ENCODE measurements at places on chromosomes 11 and 22. TPM values are rescaled to one million over a fixed set of nuclear protein-coding genes. Genes with fewer than 3 reads are reported as not detected.

The FAM118B gene
- total RNA-seq = 54.5 TPM

The TMPRSS4 gene
- total RNA-seq = 423 TPM

The LRRC10B gene
- not detected for total RNA-seq

The NNMT gene
- 179 TPM for total RNA-seq

The APOA1 gene
- total RNA-seq = not detected

The GPR83 gene
- not detected for total RNA-seq

The GAL3ST3 gene
- not detected for total RNA-seq

The MS4A7 gene
- 5.6 TPM for total RNA-seq

The MMP13 gene
- total RNA-seq = not detected

GRCh38 chr11:17396598-17397310 lies 8.3 kb upstream of the KCNJ11 start:
- no peak overlapping the region for H3K27ac ChIP-seq
- no peaks in the 10 kb centered on the region for H3K27me3 ChIP-seq

DNA sequence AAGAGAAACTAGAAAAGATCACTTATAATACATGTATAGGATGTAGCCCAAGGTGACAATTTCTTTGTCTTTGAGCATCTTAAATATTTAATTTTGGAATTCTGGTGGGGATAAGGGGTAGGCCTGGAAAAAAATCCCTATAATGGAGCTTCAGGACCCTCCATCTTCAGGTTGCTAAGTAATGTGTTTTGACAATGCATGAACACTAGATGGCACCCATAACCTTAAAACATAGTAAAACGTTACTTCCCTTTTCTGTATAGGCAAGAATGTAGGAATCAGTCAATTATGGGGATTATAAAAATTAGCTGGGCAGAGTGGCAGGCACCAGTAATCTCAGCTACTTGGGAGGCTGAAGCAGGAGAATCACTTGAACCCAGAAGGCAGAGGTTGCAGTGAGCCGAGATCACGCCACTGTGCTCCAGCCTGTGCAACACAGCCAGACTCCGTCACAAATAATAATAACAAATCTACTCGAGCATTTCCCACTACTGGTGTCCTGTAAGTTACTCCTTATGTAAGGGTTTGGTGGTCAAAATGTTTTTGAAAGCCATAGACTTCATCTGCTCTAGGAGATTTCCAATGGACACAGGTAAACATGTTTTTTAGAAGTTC lies 541.9 kb upstream of the CCDC90B start:
- peak overlapping the region; percentile 15 for H3K4me3 ChIP-seq
- no peak overlapping the region for H3K27ac ChIP-seq
- H3K27me3 ChIP-seq = no peaks in the 10 kb centered on the region
- H3K36me3 ChIP-seq = no peaks in the 10 kb centered on the region

GRCh38 chr22:33270596-33270995 lies 212.4 kb upstream of the SYN3 start:
- no peak overlapping the region for H3K4me3 ChIP-seq
- DNase-seq = no peak
- H3K27me3 ChIP-seq = no peaks in the 10 kb centered on the region
- no peak overlapping the region for H3K27ac ChIP-seq
- no peaks in the 10 kb centered on the region for H3K36me3 ChIP-seq

DNA sequence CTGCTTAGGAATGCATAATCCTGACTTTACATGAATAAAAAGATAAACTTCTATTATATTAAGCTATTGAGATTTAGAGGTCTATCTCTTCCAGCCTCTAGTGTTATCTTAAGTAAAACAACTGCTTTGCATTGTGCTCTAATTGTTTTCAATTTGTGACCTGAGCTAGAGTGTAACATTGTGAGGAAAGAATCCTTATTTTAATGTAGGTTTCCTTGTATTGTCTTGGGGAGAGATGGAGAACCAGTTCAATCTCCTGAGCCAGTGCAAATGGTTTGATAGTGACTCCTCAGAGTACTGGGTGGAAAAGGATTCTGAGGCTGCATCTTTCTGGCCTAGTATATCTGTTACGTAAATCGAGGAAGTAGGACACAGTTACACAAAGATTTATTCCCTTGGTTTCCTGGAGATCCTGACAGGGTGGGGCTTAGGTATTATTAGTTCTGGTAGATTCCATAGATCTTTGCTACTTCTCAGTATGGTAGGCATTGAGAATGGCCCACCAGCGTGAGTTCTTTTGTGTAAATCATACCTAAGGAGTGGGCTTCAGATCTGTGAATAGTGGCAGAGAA lies 683.5 kb upstream of the CCDC179 start:
- H3K27me3 ChIP-seq = no peaks in the 10 kb centered on the region
- peaks cover 10% of the 10 kb centered on the region for H3K4me1 ChIP-seq
- H3K4me3 ChIP-seq = no peak overlapping the region
- DNase-seq = no peak

- H3K36me3 ChIP-seq = no peaks in the 10 kb centered on the region
- no peaks in the 10 kb centered on the region for H3K27me3 ChIP-seq
- DNase-seq = no peak
- H3K27ac ChIP-seq = no peak overlapping the region
- H3K4me3 ChIP-seq = no peak overlapping the region
- peaks cover 7% of the 10 kb centered on the region for H3K4me1 ChIP-seq
Measured at GRCh38 chr11:130613396-130613795, 165.0 kb downstream of the ADAMTS15 start.

GRCh38 chr22:25404556-25404927 lies 159.9 kb upstream of the GRK3 start:
- no peak for DNase-seq
- H3K27ac ChIP-seq = peak overlapping the region; percentile 89

DNA sequence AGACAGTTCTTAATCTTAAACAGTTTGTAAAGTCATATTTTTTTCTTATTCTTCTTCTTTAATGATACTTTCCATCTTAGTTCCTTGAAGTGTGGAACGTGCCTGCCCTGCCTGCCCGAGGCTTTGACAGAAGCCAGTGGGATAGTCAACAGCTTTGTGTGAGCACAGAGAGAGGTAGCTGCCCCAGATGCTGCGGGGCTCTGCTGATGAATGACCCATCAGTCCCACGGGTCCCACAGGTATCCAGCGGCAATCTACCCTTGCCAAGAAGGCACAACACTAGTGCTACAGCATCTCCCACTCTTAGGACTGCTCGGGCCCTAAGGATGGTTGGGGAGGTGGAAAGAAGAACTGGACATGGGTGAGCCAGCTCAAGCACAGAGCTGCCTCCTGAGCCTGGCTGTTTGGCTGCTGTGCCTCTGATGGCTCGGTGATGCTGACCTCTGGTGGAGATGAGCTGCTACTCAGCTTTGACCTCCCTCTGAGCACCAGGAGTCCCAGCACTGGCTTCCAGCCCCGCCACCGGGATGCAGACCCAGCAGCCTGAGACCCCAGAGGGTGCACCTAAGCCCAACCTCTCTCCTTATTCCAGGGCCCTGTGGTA lies 11.8 kb upstream of the APLNR start:
- no peak overlapping the region for H3K4me3 ChIP-seq
- DNase-seq = peak; percentile 63
- peak overlapping the region; percentile 46 for H3K27ac ChIP-seq
- peaks cover 4% of the 10 kb centered on the region for H3K4me1 ChIP-seq
- H3K36me3 ChIP-seq = no peaks in the 10 kb centered on the region

DNA sequence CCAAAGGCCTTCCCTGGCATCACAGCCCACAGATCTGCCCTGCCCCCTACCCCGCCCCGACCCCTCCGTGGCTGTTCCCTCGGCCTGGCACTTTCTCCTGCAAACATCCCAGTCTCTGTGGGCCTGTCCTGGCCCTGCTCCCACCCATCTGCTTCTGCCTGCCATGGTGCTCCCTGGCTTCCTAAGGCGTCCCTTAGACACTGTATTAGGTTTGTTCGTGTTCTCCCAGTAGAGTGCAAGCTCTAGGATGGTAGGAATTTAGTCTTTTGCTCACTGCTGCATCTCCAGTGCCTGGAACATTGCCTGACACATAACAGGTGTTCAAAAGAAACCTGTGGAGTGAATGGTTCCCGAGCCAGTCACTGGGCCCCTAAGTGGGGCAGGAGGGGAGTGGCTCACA lies 69.6 kb upstream of the PITPNB start:
- H3K4me3 ChIP-seq = no peak overlapping the region
- H3K4me1 ChIP-seq = no peaks in the 10 kb centered on the region
- H3K36me3 ChIP-seq = no peaks in the 10 kb centered on the region
- H3K27me3 ChIP-seq = no peaks in the 10 kb centered on the region

All from transverse colon (tissue), 4 donors.